ENCODE measurements at places on chromosomes 11 and 22.

- no peak for DNase-seq
Observed at GRCh38 chr11:45211732-45212131, 65.3 kb downstream of the PRDM11 start.

- no peak for DNase-seq
Observed at GRCh38 chr11:132838627-132839026, 693.7 kb downstream of the OPCML start.

DNA sequence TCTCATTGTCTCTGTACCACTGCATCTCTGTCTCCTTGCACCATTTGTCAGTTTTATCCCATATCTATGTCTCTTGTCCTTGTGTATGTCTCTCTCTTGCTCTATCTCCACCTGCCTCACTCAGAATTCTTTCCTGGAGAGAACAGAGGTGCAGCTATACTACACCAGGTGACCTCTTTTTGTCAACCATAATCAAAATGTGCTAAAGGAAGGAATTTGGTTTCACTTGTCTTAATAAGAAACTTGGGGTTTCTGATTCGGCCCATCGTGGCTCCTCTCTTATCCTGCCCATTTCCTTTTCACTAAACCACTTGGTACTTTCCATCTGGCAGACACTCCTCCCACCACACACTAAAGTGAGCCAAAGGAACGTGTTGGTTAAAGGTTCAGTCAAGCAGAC, 2.0 kb upstream of the C11orf42 start:
- DNase-seq: no peak

DNA sequence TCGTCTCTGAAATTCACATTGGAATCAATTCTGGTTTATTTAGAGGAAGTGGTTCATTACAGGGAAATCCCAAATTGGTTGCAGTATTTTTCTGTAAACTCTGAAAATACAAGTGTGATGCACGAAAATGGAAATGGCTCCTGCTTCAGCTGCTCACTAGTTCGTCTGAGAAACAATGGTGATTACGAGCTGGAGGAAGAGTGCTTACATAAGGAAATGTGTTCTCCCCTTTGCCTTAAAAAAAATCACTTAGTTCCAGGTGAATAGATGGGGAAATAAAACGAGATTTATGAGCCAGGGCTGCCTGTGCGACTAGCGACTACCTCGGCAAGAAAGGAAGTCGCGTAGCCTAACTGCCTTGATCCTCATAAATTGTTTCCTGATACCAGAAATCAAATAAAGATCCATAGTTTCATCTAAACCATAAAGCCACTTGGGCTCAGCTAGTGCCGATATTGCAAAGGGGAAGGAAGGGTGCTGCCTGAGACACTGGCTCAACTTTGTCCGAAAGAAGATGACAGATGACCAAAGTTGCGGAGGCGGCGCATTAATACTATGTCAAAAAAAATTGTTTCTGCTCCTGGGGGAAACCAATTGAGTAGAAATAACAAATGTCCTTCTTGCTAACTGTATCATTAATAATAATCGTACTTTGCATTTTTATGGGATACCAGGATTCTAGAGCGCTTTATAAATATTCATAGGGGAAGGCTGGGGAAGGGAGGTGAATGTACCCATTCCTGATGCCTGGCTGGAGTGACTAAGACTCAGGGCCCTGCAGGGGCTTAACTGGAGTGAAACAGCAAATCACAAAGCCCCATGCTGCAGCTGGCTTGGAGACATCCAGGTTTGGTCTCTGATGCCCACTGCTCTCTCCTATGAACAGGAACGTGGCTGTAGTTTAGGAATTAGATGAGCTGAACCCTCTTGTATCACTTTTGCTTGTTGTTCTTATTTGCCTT, 185.7 kb downstream of the BLID start:
- DNase-seq: no peak

- no peak for DNase-seq
Observed at GRCh38 chr11:15532432-15532831, 417.7 kb downstream of the INSC start.

DNA sequence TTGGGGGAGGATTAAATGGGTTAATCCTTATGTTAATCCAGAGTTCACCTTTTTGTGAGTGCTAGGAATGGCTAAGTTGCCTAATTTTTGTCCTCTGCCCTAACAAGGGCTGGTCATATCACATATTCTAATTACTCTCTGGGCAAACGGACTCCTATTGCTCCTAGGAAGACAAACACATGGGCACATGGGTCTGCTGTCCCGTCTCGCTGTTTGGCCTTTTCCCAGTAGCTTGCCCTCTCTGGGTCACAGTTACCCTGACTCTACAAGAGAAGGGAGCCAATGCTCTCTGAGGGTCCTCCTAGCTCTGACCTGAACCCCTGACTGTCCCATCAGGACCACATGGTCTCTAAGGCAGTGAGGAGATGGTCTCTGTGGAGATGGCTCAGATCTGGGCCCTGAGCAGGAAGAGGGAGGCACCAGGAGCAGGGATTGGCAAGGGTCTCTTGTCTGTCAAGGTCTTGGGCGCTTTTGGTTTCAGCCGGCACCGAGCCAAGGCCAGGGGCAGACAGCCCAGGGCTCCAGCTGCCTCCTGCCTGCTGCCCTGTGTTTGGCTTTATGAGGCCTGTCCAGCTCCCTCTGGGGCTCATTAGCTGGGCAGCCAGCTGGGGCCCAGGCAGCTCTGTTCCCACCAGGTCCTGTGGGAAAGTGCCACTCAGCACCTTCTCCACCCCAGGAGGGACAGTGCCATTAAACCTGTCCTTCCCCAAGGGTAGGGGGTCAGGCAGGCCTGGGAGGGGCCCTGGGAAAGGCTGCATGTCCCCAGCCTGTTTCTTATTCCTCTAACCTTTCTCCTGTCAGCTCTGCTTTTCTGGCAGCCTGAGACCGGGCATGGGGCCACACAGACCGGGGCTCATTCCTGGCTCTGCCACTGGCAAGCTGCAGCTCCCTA, 559.9 kb downstream of the MN1 start:
- no peak for DNase-seq

DNA sequence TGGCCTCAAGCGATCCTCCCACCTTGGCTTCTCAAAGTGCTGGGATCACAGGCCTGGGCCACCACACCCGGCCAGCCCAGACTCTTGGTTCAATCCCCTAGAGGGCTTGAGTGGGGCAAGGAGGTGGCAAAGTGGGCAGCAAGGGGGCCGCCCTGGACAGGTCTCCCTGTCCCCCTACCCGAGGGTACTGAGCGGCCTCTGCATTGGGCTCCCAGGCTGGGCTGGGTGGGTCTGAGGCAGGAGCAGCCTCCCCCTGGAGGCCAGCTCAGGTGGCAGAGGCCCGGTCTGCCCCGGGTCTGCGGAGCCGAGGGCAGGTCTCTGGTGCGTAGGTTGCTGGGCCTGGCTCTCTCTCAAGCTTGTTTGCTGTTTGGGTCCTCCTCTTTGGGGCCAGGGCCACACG, 22.4 kb upstream of the CCDC188 start:
- DNase-seq: no peak

DNA sequence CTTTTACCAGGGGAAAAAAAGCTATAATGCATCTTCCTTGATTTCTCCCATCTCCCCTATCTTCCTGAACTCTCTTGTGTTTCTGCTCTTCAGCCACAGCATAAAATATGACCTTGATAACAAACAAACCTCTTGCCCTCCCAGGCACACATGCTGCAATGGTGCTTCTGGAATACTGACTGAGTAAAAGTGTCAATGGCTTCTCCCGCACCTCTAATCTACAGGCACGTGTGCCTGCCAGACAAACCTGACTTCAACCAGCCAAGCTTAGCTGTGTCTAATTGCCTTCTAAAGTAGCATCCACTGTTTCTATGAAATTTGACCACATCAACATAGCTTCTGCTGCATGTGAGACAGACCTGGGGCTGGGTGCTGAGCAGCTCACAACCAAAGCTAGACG, 12.7 kb downstream of the OPCML start:
- DNase-seq: no peak

- DNase-seq: no peak
Observed at GRCh38 chr11:15985127-15985859, 371.1 kb downstream of the SOX6 start.

DNA sequence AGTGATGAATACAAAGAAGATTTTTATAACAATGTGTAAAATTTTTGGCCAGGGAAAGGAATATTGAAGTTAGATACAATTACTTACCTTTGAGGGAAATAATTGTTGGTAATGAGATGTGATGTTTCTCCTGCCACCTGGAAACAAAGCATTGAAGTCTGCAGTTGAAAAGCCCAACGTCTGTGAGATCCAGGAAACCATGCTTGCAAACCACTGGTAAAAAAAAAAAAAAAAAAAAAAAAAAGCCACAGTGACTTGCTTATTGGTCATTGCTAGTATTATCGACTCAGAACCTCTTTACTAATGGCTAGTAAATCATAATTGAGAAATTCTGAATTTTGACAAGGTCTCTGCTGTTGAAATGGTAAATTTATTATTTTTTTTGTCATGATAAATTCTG, 5.3 kb downstream of the BIRC3 start:
- no peak for DNase-seq

DNA sequence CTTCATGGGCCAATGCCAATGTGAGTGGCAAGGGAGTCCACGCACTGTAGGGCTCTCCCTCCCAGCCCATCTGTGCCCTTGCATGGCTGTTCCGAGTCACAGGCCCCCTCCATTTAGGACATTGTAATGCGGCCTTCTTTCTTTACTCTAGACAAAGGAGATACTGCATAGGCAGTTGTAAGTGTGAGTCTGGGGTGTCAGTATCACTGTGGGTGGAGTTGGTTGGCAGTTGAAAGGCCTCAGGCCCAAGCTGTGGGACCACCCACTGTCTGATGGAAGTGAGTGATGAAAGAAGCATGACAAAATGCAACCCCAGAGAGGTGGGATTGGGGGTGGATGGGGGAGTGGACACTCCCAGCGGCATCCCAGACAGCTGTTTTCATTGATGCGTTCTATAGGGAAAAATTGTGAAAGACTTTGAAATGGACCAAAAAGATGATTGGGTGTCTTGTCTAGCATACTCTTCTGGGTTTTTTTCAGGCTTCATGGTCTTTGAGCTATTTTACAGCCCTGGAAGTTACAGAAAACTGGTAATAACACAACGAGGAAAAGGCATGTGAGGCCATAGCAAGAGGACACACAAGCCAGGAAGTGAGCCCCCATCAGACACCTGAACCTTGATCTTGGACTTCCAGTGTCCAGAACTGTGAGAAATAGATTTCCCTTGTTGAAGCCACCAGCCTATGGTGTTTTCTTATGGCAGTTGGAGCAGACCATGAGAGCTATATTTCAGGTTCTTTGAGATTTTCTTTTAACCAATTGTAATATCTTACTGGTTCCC, 114.6 kb downstream of the NECTIN1 start:
- no peak for DNase-seq

DNA sequence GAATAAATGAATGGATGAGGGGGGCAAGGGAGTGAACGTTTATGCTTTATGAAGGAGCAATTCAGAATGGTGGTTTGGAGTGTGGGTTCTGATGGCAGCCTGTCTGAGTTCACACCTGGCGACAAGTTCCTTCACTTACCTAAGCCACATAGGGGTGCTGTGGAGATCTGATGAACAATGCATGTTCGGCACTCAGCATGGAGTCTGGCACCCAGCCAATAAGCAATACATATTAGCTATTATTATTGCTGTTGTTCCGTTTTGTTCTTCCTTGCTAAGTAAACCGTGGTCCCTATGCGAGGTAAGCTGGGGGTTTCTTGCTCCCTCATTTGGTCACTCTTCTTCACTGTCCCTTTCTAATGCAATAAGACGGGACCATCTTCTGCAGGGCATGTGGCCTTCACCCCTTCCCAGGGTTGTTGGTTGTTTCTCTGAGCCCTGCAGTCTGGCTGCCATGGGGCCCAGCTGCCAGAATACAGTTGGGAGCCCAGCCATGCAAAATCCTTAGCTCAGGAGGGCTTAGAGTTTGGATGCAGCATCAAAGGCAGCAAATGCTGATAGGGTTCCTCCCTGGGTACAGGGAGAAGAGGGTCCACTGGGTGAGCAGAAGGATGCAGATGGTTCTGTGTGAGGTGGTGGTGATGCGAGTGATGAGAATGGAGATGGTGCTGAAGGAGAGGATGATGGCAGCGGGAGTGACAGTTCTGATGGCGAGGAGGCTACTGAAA, 6.4 kb upstream of the PKNOX2 start:
- DNase-seq: no peak

DNA sequence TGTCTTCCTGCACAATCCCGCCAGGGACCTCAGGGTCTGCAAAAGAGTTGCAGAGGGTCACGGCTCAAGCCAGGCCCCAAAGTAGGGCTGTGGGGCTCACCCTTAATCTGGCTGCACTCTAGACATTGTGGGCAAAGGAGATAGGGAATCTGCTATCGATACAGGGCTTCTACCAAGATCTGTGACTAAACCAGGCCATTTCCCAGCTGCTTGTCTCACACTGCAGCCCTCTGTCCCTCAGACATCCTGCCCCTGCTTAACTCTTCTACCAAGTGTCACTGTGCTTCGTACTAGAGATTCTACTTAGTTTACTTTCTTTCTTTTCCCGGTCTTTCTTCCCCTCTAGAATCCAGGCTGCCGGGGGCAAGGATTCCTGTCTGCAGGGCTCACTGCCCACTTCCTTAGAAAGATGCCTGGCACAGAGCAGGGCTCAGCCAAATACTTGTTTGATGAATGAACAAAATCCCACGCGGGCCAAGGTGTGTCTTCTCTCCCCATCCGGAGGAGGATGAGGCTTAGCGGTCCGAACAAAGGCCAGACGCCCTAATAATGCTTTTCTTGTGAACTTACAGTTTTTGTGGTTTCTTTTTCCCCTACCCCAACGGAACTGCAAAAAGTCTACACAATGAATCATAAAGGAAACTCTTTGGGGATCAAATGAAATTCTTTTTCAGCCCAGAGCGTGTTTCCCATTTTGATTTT, 61.3 kb upstream of the ANO1 start:
- DNase-seq: no peak

DNA sequence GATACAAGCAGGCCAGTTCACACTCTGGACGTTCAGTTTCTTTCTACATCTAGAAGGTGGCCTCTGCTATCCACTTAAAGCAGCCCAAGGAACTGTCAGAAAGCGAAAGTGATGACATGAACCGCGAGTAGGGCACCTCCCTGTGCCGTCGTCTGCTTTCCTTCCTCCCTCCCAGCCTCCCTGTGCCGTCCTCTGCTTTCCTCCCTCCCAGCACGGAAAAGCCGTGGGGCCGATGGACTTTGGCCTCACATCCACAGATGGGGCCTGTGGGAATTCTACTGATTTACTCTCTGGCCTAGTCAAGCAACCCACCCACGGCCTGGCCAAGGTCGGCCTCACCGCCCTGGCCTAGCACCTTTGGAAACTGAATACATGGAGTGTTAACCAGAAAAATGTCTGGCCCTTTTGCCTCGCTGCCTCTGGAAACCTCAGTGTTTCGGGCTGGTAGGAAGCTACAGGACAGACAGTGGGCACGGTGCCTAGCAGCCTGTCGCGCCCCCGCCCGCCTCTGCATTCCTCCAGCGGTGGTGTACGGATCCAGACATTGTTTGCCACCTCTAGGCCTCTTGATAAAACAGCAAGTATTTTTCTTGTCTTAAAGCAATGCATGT, 14.2 kb downstream of the PEX26 start:
- no peak for DNase-seq

GRCh38 chr11:92839450-92839849, 130.0 kb upstream of the MTNR1B start:
- no peak for DNase-seq

- DNase-seq: no peak
Observed at GRCh38 chr11:28038775-28039174, 69.2 kb downstream of the KIF18A start.

All from stimulated activated CD8-positive, alpha-beta memory T cell treated with anti-CD3 and anti-CD28 coated beads, Interleukin-2, amount 100 ng/mL, for 1 hour (primary cell).